ENCODE measurements at places on chromosomes 4 and X. TPM values are rescaled to one million over a fixed set of nuclear protein-coding genes. Genes with fewer than 3 reads are reported as not detected.
A peak's percentile ranks its signal among the peaks of the same experiment; 100 is the strongest.

GRCh38 chrX:148658115-148658730 is 157.8 kb downstream of the AFF2 start:
- no peak for DNase-seq

DNA sequence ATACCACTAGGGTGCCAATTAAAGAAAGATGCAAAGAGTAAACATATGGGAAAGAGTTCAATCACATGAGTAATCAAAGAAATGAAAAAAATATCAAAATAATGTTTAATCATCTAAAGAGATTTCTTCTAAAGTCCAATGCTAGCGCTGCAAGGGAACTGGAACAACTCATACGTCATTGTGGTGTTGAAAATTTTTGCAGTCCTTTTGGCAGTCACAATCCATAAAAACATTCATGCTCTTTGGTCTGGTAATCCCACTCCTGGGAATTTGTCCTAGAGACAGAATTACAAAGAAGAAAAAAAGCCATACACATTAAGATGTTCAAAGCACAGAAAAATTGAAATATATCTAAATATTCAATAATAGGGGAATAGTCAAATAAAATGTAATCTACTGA is 4.6 kb downstream of the P2RY4 start:
- no peak for DNase-seq

The NAP1L3 gene
- 189 TPM for total RNA-seq

GRCh38 chr4:124754681-124755080 is 42.1 kb upstream of the ANKRD50 start:
- DNase-seq: no peak

- DNase-seq: no peak
Observed at GRCh38 chrX:23511793-23512192, 155.5 kb upstream of the PRDX4 start.

DNA sequence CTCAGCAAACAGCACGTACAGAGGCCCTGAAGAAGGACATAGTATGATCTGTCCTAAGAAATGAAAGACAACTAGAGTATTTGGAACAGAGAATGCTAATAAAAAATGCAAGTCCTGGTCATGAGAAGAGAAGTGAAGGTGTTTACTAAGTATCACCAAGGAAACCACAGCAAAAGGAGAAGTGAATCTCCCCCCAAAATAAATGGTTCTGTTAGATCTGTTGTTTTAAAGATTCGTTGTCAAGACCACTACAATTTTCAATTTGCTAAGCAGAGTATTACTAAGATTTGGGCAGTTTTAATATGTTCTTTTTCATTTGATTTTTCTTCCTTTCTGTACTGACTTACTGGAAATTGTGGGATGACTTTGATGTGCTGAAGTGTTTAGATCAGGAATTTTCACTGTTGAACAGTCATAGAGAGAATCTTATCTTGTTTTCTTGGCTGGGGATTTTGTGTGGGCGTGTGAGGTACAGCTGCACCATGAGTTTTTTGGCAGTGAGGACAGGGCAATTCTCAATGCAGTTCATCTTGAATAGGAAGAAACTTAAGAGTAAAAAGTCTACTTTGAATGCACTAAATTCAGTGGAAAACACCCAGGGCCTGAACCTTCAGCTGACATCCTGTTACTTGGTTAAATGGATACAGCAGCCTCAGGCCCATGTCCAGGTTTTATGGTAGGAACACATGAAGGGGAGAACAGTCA is 132.2 kb downstream of the STIM2 start:
- no peak for DNase-seq

- no peak for DNase-seq
Observed at GRCh38 chr4:118816538-118817177, 19.3 kb downstream of the SEC24D start.

- no peak for DNase-seq
Observed at GRCh38 chrX:2581296-2581695, 80.5 kb upstream of the DHRSX start.

DNA sequence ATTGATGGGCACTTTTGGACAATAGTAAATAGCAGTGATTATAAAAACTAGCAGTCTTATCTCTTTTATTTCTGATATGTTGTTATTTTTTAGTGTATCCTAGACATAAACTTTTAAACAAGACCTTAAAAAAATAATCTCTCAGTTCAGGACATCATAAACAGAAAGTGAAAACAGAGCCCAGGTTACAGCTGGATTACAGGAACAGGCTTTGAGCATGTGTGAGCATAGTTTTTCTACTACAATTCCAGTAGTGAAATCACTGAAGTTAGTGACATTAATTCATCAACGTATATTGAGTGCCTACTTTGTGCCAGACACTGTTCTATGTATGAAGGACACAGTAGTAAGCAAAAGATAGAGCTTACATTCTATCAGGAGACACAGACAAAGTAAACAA is 16.9 kb downstream of the TRIM75 start:
- no peak for DNase-seq

DNA sequence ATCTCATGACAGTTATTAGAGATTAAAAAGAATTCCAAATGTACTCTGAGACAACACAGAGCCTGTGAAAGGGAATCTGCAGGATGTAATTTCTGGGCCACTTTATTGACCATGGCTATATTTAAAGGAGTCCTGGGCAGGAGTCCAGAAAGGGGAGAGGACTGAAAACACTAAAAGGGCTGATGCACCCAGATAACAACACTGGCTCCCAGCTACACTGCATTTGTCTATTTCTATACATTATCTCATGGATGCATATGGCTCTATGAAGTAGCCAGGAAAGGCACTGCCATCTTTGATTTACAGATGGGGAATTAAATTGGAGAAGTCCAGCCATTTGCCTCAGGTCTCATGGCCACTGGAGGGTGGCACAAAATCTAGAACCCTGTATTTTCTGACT is 56.0 kb downstream of the MED28 start:
- DNase-seq: no peak

The HERC6 gene
- 19.3 TPM for total RNA-seq

DNA sequence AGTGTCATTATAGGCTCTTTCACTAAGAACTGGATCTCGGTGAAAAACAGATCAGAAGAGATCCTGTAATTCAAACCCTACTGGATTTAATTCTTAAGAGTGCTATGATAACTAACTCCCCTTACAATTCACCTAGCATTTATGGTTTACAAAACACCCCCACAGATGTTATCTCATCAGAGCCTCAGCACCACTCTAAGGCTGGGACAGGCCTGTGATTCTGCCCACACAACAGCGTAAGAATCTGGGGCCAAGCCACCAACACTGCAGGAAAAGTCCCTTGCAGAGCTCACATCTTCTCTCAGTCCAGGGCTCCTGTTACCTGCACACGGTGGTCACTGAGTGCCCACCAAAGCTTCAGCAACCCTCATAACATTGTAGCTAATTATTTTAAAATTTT is 8.9 kb downstream of the MFAP3L start:
- no peak for DNase-seq

- no peak for DNase-seq
Observed at GRCh38 chr4:123939621-123940020, 543.0 kb downstream of the SPRY1 start.

The KLKB1 gene
- total RNA-seq: 4.3 TPM

The IBSP gene
- total RNA-seq: not detected

The KLB gene
- not detected for total RNA-seq

The UGT2B15 gene
- total RNA-seq: not detected

- no peak for DNase-seq
Observed at GRCh38 chr4:41530741-41531140, 7.2 kb upstream of the LIMCH1 start.

GRCh38 chrX:129612396-129612795 is 42.4 kb downstream of the APLN start:
- no peak for DNase-seq

- DNase-seq: peak; percentile 55
Observed at GRCh38 chr4:6192245-6192644, 8.1 kb downstream of the JAKMIP1 start.

The USP46 gene
- 130 TPM for total RNA-seq

- DNase-seq: no peak
Observed at GRCh38 chr4:99221980-99222379, 2.9 kb upstream of the ADH6 start.

- no peak for DNase-seq
Observed at GRCh38 chrX:20433388-20433775, 166.7 kb upstream of the RPS6KA3 start.

The FGA gene
- total RNA-seq: not detected

DNA sequence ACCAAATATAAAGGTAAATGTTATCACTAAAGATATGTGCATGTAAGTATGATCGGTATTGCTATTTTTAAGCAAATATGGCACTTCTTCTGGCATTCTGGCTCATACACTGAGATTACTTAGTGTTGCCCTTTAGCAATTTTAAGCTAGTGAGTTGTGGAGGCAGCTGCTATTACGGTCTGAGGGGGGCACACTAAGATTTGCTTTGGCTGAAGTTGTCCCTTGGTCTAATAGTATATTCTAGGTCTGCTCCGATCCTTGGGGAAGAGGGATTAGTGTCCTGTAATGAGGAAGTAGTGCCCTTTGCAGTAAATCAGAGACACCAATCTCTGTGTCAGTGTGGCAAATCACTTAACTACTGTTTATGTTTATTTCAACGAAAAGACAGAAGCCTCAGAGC is 196.5 kb upstream of the FTHL17 start:
- no peak for DNase-seq

The BEX4 gene
- 89.0 TPM for total RNA-seq

The FHDC1 gene
- total RNA-seq: 1.5 TPM

DNA sequence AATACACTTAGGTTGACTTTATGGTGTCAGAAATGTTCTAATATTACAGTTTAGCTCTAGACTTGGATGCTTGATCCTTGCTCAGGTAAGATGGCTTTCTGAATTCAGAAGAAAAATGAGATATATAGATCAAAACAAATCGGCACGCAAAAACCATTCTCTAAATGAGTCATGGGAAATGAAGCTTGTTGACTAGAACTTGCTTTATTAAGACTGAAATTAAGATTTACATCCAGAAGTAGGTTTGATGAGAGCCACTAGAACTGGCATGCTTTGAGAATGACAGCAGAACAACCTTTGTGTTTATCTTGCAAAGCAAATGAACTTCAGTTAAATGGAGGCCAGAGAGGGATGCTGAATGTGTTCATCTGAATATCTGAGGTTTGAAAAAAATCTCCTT is 304.9 kb upstream of the KLF3 start:
- no peak for DNase-seq

The GPR34 gene
- total RNA-seq: 7.2 TPM

The FAM184B gene
- total RNA-seq: 3.2 TPM

The GPR119 gene
- total RNA-seq: not detected

GRCh38 chr4:173264245-173264644 is 69.9 kb downstream of the HMGB2 start:
- no peak for DNase-seq

DNA sequence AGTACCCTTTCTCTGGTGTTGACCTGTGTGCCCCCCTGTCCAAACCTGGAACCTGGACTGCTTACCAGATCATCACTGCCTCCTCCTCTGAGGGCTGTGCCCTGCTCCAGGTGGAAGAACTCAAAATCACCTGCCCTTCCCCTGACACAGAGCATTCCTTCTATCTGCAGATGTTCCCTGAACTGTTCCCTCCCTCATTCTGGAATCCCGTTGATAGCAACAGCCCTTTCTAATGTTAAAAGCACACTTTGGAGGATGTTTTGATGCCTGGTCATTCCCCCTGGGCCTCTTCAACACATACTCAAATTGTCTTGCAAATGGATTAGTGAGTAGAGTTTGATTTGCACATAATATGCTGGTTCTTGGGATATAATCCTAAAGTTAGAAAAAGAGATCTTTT is 225.8 kb downstream of the FGF13 start:
- no peak for DNase-seq

DNA sequence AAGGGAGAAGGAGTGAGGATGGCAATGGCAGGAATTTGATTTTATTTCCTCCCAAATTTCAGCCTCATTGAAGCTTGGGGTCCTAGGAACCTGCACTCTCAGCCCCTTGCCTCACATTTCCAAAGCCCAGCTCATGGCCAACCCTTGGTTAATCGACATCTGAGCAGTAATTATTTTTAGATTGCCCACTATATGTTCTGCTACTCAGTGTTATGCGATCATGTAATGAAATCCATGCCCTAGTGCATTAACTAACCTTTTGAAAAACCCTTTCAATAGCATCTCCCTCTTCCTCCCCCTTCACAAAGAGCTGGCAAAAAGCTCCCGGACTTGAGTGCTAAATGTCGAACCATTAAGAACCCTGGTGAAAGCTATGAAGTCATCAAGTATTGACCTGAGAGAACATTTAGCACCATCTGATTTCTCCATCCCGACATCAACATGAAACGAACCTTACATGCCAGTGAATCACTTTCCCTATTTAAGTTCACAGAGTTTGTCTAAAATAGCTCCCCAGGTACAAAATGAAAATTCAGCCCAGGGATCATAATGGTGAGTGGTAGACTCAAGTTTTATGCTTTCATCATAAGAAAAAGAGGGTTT is 59.2 kb upstream of the RPS6KA3 start:
- DNase-seq: no peak

- DNase-seq: no peak
Observed at GRCh38 chr4:40202474-40202873, 5.6 kb downstream of the RHOH start.

- DNase-seq: no peak
Observed at GRCh38 chr4:169133932-169134331, 123.9 kb upstream of the CBR4 start.

DNA sequence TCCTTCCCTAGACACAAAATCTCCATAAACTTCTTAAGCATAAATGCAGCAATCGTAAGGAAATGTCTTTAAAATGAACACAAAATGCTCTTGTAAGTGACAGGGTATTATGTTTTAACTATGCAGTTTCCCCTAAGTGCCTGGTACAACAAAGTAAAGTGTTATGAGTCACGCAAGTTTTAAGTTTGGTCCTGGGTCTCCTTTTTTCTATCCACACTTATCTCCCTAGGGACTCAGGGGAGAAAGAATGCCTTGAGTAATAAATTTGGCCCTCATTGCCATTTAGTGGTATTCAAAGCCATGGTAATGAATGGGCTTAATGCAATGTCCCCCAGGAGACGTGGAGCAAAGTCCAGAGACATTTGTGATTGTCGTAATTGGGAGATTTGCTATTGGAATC is 149.1 kb downstream of the MAGEB17 start:
- no peak for DNase-seq

The L1CAM gene
- total RNA-seq: 222 TPM
